ENCODE measurements at places on chromosomes 2 and 18.

- no peak for DNase-seq
These were observed 1785.3 kb upstream of the CELF4 start for GRCh38 chr18:39350945-39351344.

GRCh38 chr2:88810017-88810416, 118.5 kb downstream of the RPIA start:
- no peak for DNase-seq

DNA sequence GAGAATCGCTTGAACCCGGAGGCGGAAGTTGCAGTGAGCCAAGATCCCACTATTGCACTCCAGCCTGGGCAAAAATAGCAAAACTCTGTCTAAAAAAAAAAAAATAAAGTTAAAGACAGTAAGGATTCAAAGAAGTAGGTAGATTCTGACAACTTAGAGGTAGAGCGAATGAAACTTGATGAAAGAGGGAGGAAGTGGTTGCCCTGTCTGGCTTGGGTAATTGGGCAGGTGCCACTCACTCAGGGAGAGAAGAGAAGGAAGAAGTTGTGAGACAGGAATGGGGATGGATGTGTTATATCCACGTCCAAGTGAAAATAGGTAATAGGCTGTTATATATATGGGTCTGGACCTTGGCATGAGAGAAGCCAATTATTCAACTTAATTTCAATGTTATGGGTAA, 26.3 kb downstream of the NDC80 start:
- no peak for DNase-seq

GRCh38 chr2:26685989-26686839, 6.3 kb upstream of the KCNK3 start:
- DNase-seq, result no peak

GRCh38 chr2:239109041-239109927, 261.4 kb downstream of the TWIST2 start:
- DNase-seq, result no peak

- no peak for DNase-seq
These were observed 40.9 kb upstream of the ASPRV1 start for GRCh38 chr2:70002241-70002899.

DNA sequence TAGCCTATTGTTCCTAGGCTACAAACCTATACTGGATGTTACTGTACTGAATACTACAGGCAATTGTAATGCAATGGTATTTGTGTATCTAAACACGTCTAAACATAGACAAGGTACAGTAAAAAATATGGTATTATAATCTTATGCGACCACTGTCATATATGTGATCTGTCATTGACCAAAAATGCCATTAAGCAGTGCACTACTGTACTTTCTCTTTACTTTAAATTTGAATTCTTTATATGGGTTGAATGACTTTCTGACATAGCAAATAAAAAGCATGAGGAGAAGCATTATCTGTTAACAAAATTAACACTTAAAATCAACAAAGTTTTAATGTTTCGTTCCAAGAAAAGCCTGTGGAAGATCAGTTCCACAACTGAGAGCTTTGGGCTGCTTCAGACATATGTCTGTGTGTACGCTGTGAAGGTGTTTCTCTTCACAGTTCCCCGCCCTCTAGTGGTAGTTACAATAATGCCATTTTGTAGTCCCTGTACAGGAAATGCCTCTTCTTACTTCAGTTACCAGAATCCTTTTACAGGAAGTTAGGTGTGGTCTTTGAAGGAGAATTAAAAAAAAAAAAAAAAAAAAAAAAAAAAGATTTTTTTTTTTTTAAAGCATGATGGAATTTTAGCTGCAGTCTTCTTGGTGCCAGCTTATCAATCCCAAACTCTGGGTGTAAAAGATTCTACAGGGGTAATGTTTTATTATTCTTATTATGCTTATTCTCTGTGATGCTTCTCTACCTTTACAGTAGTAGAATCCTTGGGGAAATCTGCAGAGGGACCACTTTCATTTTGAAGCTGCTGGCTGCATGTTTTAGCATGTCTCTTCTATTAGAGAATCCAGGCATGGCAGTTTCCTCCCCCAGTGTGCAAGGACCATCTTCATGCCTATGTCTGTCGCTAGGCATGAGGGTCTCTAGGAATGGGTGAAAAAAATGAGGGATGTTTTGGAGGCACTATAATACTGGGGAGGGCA, 54.5 kb downstream of the SCN2A start:
- DNase-seq, result peak; percentile 51

- DNase-seq, result no peak
These were observed 64.9 kb downstream of the FIGN start for GRCh38 chr2:163670929-163671328.

DNA sequence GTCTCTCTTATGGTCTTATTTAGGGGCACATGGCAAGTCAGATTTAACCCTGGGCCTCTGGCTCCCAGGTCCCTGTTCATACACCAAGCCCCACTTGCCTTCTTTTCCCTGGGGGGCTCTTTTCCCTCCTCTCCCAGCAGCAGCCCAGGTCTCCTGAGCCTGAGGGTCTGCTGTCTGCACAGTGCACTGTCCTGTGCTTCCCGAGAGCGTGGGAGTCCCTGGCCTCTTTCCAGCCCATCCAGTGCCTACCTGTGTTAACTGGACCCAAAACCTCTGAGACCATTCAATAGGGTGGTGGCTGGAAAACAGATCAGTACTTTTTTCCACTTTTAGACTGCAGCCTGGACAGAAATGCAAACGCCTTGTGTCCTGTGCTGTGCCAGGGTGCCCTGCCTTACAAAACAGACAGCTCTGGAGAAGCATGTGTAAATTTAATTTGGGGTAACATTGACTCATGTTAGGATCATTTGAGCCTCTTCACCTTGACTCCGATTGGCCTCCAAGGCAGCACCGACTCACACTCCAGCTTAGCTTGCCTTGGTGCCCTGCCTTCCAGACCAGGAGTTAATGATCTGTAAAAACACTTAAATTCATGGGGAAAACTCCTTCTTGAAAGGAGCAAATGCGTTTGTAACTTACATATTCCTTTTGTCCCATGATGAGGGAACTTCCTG, 34.3 kb downstream of the TWIST2 start:
- DNase-seq, result no peak

GRCh38 chr18:58505181-58505580, 123.7 kb downstream of the ALPK2 start:
- DNase-seq, result peak; percentile 54

DNA sequence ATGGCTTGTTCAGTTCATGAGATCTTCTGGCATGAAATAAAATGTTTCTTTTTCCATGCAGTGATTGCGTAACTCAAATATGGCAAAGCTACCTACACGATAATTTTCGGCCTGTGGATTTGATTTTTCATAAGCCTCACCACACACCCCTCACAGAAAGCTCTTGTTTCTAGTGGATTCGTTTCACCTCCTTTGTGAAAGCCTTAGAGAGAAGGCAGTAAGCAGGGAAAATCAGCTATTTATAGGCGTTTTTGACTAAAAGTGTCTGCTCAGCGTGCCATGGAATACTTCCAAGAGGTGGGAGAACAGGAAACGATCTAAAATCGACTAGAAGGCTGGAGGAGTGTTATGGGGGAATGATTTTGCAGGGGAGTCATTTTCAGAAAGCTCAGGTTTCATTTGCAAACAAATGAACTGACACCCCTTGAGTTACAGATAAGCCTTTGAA, 417.9 kb downstream of the TGIF1 start:
- no peak for DNase-seq

DNA sequence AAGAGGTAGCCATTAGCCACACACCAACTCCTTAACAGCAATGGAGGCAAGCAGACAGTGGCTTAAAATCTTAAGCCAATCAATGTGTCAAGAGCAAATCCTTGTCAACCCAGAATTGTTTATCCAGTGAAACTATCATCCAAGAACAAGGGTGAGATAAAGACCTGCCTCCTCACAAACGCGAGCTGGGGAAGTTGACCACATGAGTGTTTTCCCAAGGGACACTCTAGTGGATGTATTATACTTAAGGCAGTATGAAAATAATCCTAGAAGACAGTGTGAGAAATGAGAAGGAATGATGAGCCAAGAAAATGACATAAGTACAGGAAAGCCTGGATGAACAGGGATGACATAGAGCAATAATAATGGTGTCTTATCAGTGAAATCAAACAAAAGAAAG, 209.6 kb downstream of the TWIST2 start:
- DNase-seq, result no peak

DNA sequence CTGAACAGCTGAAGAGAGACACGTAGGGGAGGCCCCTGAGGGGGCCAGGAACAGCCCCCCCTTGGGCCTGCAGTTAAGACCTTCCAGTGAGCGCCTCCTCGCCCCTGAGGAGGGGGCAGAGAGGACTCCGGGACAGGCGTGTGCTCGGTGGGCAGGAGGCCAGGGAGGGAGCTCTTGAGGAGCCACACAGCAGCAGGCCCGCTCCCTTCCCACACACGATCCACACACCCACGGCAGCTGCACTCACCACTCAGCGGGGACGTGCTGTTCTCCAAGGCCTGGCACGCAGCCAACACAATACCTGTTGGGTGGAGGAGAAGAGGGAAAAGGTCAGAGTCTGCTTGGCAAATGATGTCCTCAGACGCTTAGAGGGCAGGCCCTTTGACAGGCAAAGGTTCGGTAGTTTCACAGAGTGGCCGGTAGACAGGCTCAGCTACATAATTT, 39.0 kb downstream of the TGFA start:
- no peak for DNase-seq

DNA sequence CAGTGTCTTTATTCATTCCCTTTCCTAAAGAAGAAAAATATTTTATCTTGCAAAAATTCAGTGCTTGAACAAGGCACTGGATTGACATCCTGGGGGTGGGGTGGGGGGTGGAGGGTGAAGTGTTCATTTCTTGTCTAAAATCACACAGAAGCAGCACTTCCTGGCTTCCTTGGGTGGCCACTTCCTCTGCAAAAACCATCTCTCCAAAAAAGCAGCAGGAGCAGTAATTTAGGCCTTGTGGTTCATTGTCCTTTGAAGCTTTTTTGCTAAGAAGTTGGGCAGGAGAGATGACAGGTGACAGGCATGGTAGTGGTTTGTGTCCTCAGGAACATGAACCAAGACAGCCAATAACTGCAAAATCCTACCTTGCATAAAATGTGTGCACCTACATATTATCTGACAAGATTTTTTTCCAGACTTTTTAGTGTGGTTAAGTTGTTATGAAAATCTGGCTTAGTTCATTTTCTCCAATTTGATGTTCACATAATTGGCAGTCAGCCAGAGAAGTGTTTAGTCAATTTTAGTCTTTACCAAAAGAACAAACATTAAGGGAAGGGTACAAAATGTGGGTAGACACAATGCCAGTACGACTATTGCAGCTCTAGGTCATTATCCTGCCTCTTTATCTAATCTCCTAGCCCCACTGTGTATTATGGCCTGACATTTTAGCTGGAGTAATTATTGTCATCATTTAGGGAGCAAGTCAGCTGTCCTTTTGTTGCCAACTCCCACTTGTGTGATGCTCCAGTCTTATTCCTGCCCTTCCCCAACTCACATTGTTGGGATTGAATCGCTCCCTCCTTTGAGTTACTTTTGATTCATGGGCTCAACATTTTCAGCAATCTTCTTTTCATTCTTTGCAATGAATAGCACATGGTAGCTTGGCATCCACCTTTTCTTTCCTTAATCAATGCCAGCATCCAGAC, 177.2 kb downstream of the MYO3B start:
- no peak for DNase-seq

Data from CD8-positive, alpha-beta memory T cell (primary cell).